ENCODE measurements at places on chromosomes 7 and 10.

GRCh38 chr7:108234971-108235450 lies 104.8 kb upstream of the LAMB4 start:
- DNase-seq, result no peak

DNA sequence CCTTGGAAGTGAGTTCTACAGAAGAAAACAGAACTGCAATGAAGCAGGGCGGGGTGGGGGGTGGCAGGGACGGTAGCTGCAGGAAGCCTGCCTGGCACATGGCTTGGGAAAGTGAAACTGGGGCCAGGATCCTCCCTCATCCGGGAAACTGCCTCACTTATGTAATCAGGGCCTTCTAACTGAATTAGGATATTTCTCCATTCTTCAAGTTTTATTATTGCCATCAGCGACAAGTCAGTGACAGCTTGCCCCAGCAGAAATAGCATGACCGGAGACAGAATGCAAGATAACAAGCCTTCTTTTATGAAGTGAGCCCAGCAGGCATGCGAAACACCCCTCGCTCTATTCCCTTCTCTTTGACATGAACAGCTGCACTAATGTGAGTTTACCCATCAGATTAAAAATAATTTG lies 77.5 kb upstream of the CACUL1 start:
- DNase-seq, result no peak

DNA sequence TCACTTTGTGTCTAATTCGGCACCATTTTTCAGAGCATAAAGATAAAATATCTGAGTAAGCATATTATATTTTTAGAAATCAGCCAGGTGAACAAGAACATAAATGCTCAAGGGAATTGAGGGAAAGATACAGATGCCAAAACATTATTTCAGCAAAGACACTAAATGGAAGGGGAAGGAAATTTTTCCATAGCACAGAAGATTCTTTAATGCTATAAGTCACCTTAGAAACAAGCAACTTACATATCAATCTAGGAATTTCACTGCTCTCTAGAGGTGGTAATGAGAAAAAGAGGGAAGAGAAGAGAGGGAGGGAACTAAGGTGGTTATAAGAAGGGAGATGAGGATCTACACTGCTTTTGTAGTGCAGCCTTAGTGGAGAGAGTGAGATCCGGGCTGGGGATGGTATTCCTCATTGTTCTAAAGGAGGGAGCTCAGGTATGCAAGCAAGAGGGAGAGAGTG lies 20.4 kb downstream of the ZNF365 start:
- no peak for DNase-seq

DNA sequence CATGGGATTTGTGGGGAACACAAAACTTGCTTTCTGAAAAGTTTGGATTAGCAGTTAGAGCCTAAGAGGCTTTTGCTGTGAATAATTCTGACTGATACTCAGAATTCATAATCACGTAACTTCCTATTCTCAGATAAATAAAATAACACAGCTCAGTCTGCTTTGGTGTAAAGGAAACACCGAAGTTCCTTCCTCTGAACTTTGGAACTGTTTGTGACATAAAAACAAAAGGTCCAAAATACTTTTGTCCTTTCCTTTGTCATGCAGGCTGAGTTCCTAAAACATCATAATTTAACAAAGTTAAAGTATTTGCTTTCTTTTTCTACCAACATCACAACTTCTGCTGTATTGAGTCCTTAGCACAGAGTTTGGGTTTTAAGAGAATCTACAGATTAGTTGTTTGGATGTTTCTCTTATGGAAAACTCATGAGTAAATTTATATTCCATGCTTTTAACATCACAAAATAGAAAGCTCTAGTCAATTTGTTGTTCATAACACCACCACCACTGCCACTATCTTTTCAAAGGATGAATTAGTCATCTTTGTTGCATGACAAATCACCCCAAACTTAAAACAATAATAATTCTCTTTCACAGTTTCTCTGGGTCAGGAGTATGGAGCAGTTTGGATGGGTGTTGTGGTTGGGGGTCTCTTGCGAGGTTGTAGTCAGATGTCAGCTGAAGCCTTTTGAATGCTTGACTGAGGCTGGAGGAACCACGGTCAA lies 123.4 kb downstream of the REEP3 start:
- DNase-seq, result no peak

GRCh38 chr7:124720195-124720594 lies 45.4 kb downstream of the GPR37 start:
- no peak for DNase-seq

GRCh38 chr10:106898446-106898845 lies 266.1 kb downstream of the SORCS1 start:
- no peak for DNase-seq

GRCh38 chr7:113763226-113763625 lies 155.6 kb downstream of the PPP1R3A start:
- DNase-seq, result no peak

GRCh38 chr7:123748171-123748733 lies 551 bp downstream of the WASL start:
- no peak for DNase-seq

DNA sequence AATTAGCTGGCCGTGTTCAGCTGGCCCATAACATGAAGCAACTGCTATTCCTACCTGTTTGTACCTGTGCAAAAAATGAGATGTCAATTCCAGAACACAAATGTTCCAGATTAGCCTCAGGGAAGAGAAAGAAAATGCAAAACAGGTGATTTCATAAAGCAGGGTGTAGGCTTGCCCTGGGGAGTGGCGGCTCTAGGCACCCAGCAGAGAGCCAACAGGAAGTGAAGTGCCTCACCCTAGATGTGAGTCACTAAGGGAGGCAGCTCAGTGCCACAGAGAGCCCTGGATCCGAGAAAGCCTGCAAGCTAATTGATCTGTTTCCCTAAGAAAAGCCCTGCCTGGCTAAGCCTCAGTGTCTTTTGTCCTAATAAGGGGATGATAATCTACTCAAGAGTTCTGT lies 240.0 kb downstream of the ARHGAP21 start:
- peak; percentile 41 for DNase-seq

- DNase-seq, result no peak
Measured at GRCh38 chr7:88760136-88760515, 626 bp downstream of the ZNF804B start.

- no peak for DNase-seq
Measured at GRCh38 chr7:128697302-128697905, 25.3 kb downstream of the GARIN1A start.

- DNase-seq, result no peak
Measured at GRCh38 chr10:34644224-34644623, 170.9 kb downstream of the PARD3 start.

GRCh38 chr10:132414402-132415016 lies 17.5 kb downstream of the PWWP2B start:
- DNase-seq, result no peak

- no peak for DNase-seq
Measured at GRCh38 chr10:88565072-88565471, 18.0 kb downstream of the RNLS start.

- no peak for DNase-seq
Measured at GRCh38 chr7:70242826-70243225, 644.6 kb downstream of the AUTS2 start.

GRCh38 chr10:29243750-29244149 lies 45.1 kb upstream of the LYZL1 start:
- no peak for DNase-seq

DNA sequence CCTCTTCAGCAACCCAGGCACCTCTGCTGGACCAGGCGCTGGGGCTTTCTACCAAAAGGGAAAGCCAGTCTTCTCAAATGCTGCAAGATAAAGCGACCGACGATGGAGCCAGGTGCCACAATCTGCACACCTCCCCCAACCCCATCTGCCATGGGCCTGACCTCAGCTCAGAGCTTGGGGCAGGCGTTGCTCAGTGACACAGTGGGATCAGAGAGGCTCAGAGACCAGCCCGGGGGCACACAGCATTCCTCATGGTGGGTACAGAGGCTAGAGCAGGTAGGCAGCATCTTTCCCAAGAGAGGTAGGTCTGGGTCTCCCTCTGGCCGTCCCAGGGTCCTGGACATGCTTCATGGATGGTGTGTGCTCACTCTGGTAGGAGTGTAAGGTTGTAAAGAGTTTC lies 56.3 kb downstream of the ZMIZ1 start:
- no peak for DNase-seq

DNA sequence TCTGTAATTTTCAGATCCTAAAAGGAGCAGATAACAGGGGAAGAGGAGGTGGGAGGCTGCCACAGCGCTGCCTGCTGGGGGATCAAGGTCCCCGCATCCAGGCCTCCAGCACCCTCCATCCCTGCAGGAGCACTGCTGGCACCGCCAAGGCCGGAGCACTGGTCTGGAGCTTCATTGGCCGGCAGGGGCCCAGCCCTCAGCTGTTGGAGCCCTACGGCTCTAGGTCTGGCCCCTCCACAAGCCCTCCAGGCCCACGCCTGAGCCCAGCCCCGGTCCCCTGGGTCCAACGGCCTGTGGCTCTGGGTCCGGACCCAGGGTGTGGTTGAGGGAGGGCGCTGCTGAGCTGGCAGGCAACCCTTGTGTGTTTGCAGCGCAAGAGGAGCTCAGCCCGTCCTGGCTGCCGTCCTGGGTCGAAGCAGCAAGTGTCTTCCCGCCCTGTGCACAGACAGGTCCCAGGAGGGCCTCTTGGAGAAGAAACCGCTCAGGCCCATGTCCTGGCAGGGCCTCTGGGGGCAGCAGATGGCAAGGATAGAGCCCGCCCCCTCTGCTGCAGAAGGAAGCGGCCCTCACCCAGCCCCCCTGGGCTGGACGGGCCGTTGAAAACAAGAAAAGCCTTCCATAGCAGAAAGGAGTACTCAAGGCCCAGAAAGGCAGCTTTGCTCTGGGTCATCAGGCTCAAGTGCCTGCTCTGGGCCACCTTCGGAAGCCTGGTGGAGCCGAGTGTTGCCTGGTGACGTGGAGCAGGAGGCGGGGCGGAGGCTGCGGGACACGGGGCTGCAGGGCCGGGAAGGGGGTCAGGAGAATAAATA lies 54.3 kb upstream of the TNRC18 start:
- no peak for DNase-seq

- no peak for DNase-seq
Measured at GRCh38 chr10:45581216-45581549, 91.4 kb downstream of the ZFAND4 start.

GRCh38 chr7:19415123-19415522 lies 269.9 kb upstream of the FERD3L start:
- no peak for DNase-seq

GRCh38 chr7:75878312-75878768 lies 494 bp upstream of the RHBDD2 start:
- no peak for DNase-seq

- no peak for DNase-seq
Measured at GRCh38 chr7:128923411-128923800, 12.9 kb upstream of the KCP start.

All from NCI-H1048 (cell line).